ENCODE measurements at places on chromosomes 2 and 18.

DNA sequence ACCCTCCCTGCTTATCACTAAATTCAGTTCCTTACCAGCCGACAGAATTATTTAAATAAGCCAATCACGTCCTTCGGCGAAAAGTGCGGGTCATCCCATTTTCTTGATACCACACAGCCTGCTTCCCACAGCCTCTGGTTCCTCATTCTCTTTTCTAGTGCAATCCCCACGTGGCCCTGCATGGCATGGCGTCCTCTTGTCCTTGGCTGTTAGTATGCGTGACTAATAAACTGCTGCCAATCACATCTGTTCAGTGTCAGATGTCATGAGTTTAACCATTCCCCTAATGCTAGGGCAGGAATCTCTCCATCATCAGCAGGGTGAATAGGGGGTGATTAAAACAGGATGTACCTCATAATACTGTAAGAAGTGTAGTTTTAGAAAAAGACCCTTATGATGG, 62.8 kb upstream of the TSPYL6 start:
- DNase-seq, result no peak

GRCh38 chr2:1481406-1482252, 68.4 kb downstream of the TPO start:
- DNase-seq, result no peak

GRCh38 chr18:45660746-45661145, 45.5 kb downstream of the SLC14A2 start:
- no peak for DNase-seq

DNA sequence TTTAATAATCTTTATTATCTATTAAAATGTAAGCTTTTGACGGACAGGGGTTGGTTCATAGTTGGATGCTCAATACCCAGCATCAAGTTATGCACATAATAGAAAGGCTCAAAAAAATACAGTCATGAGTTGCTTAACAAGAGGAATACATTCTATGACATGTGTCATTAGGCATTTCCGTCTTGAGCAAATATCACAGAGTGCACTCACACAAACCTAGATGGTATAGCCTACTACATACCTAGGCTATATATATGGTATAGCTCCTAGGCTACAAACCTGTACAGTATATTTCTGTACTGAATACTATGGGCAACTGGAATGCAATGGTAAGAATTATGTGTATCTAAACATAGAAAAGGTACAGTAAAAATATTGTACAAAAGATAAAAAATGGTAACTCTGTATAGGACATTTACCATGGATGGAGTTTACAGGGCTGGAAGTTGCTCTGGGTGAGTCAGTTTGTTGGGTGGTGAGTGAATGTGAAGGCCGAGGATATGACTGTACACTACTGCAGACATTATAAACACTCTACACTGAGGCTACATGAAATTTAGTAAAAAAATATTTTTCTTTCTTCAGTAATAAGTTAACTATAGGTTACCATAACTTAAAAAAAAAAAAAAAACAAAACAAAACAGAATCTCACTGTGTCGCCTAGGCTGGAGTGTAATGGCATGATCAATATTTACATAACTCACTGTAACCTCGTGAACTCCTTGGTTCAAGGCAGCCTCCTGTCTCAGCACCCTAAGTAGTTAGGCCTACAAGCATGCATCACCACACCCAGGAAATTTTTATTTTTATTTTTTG, 201.2 kb downstream of the NBAS start:
- DNase-seq, result no peak

GRCh38 chr2:20617892-20618467, 32.9 kb downstream of the HS1BP3 start:
- DNase-seq, result peak; percentile 14

DNA sequence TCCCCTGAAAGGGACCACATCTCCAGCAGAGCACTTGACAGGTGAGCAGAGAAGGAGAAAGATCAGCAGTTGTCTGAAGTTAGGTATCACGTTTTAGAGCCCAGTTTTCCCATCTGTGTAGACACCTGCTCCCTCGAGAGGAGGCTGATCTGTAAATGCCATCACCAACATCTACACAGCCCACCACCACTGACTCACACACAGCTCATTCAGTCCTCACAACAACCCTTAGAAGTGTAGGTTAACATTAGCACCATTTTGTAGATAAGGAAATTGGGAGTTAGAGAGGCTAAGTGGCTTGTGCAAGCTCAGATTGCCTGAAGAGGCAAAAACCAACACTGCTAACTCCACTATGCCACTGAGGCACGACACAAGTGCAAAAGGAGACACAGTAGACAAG, 37.2 kb upstream of the STAT1 start:
- DNase-seq, result no peak

- DNase-seq, result no peak
These were observed 102.3 kb downstream of the LYPD1 start for GRCh38 chr2:132567682-132568081.

DNA sequence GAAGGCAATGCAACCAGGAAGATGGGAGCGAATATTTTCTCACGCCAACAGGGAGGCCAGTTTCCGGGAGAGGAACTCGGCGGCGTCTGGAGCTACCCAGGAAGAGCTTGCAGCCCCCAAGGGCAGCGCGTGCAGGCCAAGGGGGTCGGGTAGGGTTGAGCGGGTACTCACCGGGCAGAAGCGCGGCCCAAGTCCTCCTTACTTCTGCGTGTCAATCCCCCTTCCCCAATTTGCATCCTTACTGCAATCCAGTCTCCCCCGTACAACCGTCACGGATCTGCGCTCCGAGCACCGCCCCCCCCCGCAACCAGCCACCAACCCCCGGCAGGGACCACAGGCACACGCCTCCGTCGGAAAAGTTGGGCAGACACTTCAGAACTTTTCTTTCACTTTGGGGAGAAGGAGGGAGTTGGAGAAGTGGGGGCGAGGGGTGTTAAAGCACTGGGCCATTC, 1.3 kb downstream of the ATP8B1 start:
- DNase-seq, result no peak

DNA sequence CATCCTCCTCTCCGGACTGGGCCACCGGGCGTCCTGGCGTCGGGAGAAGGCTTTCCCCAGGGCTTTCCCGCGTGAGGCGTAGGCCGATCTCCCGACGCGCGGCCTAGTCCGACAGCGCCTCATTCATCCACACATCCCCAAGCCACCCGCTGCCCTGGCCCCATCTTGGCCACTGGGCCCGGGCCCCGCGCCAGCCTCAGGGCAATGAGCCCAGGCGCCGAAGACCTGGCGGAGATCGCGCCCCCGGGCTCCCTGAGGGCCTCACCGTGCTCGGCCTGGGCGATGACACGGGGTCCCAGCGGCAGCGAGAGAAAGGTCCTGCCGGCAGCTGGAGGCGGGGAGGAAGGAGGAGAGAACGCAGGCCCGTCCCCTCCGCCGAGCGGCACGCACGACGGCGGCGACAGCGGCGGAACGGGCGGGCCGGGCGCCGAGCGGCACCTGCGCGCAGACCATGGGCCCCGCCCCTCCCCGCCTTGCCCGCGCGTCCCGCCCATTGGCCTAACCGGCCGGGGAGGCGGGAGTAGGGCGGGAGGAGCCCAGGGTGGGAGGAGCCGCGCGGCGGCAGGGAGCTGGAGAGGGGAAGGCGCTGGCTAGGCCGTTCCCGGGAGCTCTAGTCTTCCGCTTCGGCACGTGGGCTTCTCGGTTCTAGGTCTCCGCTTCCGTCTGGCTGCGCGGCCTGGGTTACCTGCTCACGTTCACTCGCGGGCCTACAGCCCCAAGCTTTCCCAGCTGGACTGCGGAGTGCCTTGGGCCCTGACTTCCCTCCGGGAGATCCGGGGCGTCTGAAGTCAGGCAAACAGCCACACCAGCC, at the start of gene OLA1:
OLA1 (minus strand) TSS at position 346 of the 811 bp plus-strand sequence. CDS start 1,717 bp downstream, outside the sequence.
- DNase-seq, result peak; percentile 93

DNA sequence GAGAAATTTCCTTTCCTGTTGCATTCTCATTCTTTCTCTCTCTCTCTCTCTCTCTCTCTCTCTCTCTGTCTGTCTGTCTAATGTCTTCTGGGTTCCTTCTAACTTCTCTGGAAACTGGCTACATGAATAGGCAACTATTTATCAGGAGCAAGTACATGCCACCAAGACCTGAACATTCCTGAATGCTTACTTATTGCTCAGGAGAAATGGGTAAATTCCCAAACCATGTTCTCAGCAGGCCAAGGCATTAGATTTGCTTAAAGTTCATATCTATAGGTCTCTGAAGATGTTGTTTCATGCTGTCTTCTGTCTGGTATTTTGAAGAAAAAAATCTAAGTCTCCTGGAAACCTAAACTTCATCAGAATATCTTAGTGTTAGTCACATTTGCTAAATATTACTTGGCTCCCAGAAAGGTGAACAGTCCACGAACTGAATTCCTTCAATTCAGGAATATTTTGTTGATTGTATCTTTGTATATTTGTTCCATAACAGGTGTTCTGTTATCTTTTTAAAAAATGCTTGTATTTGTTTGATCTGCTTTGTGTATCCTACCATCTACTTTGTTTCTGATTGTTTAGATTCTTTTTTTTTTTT, 77.2 kb upstream of the FIGN start:
- DNase-seq, result no peak

- DNase-seq, result no peak
These were observed 99.2 kb downstream of the CERS6 start for GRCh38 chr2:168555283-168555682.

GRCh38 chr2:179703702-179704101, 157.7 kb downstream of the ZNF385B start:
- no peak for DNase-seq

DNA sequence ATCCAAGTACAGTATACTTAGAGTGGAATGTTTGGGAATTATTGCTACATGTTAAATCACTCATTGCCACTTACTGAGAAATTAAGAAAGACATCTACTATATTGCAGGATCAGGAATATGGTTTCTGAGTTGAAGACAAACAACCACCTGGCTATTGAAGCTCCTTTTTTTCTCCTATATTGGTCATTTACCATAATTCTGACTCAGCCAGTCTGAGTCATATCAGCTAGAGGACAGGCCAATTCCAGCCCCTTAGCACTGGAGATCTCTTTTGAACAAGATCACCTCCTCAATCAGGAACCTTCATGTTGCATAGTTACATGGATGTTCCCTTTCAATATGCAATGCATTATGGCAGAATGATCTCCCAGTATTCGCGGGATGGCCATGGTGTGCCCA, 42.7 kb upstream of the CDH19 start:
- no peak for DNase-seq

GRCh38 chr2:123451542-123451941, 573.5 kb upstream of the CNTNAP5 start:
- no peak for DNase-seq

GRCh38 chr18:31581498-31582197, 10.0 kb upstream of the TTR start:
- no peak for DNase-seq

DNA sequence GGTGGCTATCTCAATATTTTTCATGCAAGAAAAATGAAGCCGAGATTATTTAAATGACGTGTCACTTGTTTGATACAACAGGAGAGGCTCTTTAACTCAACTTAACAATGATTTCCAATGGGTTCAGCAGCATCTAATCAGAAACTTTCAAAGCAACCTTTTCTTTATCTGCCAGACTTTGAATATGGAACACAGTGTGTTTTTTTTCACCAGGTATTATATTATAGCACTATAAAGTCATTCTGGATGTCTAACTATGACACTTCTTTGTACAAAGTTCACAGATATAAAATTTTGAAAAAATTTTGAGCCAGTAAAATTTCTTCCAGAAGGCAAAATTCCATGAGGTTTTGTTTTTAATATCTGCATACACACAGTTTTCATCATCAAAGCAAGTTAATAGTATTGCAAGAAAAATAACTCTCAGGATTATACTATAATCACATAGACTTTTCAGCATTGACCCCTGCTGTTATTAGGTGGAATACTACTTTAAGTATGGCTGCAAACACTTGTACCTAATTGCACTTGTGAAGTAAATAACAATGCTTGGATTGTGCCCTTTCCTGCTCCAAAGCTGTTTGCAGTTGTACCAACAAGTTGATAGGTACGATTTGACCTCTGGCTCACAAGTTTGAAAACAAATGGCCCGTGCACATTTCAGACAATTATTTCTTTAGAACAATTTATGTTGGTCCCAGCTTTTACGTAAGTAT, 44.0 kb upstream of the DSG1 start:
- DNase-seq, result no peak

- DNase-seq, result no peak
These were observed 84.8 kb upstream of the NCKAP5 start for GRCh38 chr2:133653056-133653455.

All from COR-L47 (cell line).